ENCODE measurements at places on chromosomes 7 and 10.

- no peak for DNase-seq
These were observed 18.7 kb upstream of the DDIT4 start for GRCh38 chr10:72254813-72255568.

- DNase-seq = no peak
These were observed 82.2 kb downstream of the ELMO1 start for GRCh38 chr7:37366445-37366844.

GRCh38 chr7:153065051-153065450 lies 305.5 kb downstream of the ACTR3B start:
- DNase-seq = no peak

DNA sequence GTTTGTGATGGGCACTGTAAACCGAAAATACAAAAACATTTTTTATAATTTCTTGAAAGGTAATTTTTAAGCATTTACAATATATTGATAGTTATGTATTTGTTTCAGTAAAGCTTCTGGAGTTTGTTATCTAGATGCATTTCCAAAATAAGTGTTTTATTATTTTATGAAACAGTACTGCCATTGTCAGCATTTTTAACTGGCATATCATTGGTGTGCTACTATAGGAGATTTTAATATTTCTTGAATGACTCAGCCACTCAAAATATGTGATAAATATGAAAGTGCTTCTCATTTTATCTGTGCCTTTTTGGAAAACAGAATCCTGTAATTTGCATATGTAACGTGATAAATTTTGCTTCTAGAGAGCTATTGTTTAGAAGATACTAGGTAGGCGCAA lies 97.9 kb downstream of the ANKIB1 start:
- no peak for DNase-seq

DNA sequence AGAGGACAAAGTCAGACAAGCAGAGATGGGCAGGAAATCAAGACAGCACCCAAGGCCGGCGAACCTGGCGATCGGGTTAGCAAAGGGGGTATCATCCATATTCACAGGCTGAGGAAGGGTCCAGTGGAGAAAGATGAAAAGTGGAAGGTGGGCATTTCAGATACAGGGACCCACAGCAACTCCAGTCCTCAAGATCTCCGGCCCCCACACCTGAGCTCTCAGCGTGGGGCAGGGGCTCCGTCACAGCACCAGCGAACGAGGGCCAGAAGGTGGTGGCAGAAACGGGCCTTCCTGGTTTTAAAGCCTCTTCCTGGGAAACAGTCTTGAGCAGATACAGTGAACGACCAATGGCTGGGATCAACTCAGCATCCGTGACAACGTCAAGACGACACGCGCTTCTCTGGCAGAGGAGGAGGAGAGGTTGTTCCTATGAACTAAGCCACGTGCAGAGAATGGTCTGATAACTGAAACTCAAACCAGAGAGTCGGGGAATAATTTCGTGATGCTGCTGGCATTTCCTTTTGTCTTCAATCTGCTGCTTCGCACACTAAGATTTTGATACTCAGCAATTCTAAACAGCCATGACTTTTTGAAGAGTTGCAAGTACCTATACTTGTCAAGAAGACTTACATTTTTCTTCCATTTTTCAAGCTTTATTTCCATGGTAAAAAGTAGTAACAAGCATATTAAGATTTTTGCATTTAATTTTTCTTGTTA lies 219.8 kb downstream of the ZMYND11 start:
- no peak for DNase-seq

DNA sequence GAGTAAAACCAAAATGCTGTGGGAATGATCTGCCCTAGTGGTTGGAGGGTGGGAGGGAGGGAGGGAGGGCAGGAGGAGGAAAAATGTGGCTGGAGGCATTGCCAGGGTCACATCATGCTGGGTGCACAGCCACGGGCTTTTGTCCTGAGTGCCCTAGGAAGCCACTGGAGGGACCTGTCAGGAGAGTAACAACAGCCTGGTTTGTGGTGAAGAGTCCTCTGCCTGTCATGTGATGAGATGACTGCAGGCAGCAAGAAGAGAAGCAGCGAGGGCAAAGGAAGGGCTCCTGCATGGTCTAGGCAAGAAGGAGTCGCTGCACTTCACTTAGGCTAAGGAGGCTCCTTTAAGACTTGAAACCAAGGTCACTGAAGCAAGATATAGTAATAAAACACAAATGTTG lies 65.6 kb downstream of the PKD1L1 start:
- no peak for DNase-seq

Measured in foreskin keratinocyte (primary cell).